Stimulated activated CD8-positive, alpha-beta memory T cell treated with anti-CD3 and anti-CD28 coated beads, Interleukin-7, amount 100 ng/mL, for 1 hour (primary cell): ENCODE measurements at places on chromosomes 1 and 21.

- no peak for DNase-seq
These were observed 99.6 kb upstream of the KAZN start for GRCh38 chr1:14498839-14499238.

GRCh38 chr1:46041551-46041950, 90.9 kb downstream of the PIK3R3 start:
- DNase-seq: no peak

DNA sequence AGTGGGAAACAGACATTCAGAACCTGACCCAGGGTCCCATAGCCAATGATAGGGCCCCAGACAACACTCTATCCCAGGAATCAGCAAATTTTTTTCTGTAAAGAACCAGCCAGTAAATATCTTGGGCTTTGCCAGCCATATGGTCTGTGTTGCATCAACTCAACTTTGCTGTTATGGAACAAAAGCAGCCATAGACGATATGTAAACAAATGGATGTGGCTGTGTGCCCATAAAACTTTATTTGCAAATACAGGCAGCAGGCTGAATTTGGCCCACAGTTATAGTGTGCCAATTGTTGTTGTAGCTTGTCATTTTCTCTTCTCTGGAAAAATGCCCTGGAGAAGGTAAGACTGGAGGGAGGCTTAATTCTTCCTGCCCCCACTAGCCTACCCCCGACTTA, 431.1 kb upstream of the VAMP3 start:
- no peak for DNase-seq

DNA sequence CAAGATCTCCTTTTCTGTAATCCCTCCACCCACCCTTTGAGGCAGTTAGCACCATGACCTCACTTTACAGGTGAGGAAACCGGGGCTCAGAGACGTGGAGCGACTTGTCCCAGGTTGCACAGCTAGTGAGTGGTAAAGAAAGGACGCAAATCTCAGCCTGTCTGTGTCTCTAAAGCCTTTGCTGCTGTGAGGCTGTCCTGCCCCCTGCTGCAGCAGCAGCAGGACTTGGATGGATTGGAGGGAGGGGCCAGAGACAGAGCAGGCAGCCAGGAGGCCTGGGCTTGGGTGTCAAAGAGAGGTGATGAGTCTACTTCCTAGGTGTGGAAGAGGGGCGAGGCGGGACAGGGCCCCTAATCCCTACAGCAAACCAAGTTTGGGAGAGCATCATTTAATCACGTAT, 69.6 kb downstream of the PTPRU start:
- no peak for DNase-seq

GRCh38 chr1:78369546-78369945, 121.2 kb upstream of the PTGFR start:
- no peak for DNase-seq

- no peak for DNase-seq
These were observed 5.0 kb downstream of the STX12 start for GRCh38 chr1:27778056-27778455.

DNA sequence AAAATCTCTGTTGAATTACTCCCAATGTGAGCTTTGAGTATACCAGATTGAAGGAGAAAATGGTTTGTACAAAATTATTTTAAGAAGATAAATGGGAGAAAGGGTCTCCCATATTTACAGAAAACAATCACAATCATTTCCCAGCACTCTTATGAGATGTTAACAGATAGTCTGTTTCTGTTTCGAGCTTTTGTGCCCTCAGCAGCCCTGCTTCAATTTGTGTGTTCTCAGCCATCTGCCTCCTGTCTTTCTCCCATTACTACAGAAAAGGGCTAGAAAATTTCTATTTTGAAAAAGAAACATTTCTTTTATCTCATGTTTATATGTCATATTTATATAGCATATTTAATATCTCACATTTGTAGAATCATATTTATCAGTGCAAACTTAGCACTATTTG, 498.4 kb downstream of the TTLL7 start:
- no peak for DNase-seq

DNA sequence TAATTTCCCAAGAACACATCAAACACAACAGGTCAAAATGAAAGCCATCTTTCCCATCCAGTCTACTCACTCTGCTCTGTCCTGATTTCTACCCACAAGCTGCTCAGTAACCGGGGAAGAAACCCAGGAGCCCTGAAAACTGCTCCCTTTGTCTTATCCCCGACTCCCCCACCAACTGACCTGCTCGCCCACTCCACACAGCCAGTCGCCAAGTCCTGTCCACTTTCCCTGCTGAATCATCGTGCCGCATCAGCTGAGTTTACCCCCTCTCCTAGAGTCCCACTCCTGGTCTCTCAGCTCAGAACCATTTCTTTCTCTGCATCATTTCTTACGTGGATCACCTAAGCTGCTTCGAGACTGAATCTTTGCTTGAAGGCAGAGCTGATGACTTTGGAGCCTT, 11.2 kb upstream of the RCAN1 start:
- DNase-seq: no peak

DNA sequence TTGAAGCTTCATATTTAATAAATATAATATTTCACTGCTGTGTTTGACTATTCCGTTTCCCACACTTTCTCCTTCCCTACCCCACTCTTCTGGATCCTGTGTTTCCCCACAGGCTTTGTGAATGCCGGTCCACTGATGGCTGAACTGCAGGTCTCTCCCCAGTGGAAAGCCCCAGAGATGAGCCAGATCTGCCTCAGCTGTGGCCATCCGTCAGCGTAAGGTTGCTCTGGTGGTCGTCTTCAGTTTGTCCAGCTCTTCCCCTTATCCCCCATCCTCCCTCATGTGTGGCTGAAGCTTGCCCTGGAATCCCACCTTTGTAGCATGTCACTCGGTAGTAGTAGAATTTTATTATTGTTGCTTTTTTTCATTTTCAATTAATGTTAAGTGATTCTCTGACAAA, 11.4 kb downstream of the SMAP2 start:
- no peak for DNase-seq

- no peak for DNase-seq
These were observed 11.1 kb upstream of the KCNE1 start for GRCh38 chr21:34523019-34523555.

DNA sequence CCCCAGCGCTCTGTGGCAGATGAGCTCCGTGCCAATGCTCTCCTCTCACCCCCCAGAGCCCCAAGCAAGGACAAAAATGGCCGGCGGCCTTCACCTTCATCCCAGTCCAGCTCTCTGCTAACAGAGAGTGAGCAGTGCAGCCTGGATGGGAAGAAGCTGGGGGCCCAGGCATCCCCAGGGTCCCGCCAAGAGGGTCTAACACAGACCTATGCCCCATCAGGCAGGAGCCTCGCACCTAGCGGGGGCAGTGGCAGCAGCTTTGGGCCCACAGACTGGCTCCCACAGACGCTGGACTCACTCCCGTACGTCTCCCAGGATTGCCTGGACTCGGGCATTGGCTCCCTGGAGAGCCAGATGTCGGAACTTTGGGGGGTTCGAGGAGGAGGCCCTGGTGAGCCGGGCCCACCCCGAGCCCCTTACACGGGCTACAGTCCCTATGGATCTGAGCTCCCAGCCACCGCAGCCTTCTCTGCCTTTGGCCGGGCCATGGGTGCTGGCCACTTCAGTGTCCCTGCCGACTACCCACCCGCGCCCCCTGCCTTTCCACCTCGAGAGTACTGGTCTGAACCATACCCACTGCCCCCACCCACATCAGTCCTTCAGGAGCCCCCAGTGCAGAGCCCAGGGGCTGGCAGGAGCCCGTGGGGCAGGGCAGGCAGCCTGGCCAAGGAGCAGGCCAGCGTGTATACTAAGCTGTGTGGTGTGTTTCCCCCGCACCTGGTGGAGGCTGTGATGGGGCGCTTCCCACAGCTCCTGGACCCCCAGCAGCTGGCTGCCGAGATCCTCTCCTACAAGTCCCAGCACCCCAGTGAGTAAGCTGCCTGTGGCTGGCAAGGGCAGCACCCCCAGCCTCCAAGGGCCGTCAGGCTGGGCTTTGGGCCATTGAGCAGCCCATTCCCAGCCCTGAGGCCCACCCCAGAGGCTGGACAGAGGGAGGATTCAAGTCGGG, 8.7 kb downstream of the ZC3H12A start:
- DNase-seq: no peak

DNA sequence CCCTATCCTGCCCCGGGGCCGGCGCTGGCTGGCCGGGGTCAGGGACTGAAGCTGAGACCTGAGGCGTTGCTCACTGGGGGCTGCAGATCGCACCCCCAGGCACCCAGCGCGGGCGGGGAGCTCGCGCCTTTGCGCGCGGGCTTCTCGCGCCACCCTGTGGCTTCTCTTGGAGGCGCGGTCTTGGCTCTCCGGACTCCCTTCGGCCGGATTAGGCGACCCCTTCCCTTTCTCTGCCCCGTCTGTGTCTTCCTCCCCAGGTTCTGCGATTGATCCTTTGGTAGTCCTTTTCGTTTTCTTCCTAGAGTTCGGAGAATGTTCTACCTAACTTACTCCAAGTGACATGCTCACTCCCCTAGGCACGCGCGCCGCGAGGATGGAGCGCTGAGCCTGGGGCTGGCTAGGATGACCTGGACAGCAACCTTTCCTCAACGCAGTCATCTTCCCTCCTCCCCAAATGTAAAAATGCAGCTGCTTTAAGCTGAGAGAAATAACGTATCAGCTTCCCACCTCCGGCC, 495 bp upstream of the NTRK1 start:
- DNase-seq: no peak

DNA sequence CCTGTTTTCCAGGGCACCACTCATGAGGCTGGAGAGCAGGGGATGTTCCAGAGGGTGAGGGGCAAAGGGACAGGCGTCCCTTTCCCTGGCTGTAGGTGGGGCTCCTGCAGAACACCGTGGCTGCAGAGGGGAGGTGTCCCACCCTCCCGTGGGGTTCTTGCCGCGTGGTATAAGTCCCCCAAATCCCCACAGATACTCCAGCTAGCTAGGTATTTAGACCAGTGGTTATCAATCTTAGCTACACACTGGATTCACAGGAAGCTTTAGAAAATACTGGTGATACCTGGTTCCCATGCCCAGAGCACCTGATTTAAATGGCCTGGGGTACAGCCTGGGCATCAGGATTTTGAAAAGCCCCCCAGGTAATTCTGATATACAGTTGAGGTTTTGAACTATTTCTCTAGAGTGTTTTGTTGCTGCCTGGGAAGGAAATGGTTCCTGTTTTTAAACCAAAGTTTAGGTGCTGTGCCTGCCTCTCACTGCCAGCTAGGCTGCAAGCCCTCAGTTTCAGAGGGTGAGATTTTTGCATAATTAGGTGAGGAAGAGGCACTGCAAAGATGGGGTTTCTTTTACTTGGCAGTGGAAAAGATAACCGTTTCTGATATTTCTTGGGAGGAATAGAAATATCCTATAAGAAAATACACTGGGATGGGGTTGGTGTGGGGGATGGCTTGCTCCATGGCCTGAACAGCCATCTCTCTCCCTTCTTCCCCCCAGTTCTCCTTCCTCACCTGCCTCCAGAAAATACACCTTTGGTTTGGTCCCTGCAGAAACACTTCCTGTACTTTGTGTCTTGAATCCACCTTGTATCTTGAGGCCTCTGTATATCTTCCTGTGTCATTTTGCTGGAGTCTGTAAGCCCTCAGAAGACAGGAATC, 51.7 kb downstream of the RASSF5 start:
- DNase-seq: no peak

DNA sequence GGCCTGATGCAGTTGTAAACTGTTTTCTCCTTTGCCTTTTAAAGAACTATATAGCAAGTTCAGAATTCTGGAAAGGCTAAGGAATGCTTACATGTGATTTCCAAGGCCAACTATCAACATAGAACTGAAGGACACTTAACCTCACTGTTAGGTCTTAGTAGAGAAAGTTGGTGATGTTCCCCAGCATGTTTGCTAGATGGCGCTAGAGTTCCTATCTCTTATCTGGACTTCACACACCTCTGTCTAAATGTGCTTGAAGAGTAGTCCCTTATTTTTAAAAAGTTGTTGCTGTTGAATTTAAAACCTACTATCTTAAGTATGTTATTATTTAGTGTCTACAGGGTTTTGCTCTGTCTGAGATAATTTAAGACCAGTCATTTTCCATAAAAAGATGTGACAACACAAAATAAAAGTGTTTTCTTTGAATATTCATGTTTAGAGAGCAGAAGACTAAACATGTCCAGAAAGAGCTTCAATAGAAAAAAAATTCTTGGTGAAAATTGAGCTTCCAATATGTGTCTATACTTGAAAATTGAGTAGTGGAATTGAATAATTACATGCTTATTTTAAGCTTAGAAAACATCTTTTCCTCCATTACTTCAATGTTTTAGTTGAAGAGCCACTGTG, 237.3 kb downstream of the S1PR1 start:
- DNase-seq: no peak

DNA sequence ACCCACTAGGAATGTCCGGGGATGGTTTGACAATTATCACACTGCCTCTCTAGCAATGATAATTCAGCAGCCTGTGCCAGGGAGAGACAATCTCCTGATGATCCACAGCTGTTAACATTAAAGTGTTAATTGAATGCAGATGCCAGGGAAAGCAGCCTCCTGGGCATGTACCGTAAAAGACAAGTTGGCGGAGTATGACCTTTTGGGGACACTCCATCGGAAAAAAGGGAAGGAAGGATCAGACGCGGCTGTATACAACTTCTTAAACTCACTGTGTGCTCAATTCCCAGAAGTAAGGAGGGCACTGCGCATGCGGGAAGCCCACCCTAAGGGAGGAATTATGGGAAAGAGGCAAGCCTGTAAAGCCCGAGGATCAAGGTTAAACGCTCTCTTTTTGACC, 62.6 kb downstream of the MAP3K7CL start:
- DNase-seq: no peak

GRCh38 chr1:185442050-185442449, 125.0 kb upstream of the IVNS1ABP start:
- DNase-seq: no peak

DNA sequence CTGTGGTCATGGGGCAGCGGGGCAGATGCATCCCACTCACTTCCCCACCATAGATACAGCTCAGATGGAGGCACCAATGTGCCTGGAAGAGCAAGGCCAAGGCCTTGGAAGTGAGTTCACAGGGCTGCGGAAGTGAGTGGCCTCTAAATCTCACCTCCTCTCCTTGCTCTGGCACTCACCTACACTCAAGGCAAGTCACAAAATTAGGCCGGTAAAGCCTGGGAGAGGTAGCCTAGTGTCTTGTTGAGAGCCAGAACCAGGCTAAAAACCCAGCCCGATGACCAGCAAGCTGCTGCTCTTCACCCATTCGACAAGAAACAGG, 57.5 kb downstream of the SSBP3 start:
- no peak for DNase-seq

DNA sequence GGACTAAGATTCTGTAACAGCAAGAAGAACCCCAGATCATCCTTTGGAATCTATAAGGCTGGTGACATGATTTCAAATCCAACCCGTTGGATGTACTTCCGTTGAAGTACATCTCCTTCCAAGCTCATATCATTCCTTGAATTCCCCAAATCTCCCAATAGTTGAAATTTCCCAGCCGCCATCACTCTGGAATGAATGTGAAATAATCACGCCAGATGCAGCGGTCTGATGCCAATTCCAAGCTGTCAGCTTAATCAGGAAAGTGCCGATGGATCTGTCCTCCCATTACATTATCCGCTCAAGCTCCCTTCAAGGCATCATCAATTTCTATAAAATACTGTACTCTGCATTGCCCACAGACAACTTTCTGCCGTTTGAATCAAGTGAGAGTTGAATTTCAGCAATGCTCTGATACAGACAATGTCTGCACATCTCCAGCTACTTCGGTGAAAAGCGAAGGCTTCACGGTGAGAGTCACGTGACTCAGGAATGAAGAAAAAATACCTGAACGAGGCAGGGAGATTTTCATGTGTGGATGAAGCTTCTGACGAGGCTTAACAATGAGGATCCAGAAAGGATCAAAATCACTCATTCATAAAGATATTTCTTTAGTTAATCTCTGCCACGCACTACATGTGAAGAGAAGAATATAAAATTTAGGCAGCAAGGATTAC, 663.9 kb downstream of the AJAP1 start:
- no peak for DNase-seq

- no peak for DNase-seq
These were observed 120.9 kb upstream of the MAGI3 start for GRCh38 chr1:113269168-113269963.
